Right hindlimb (tissue), 1 donor: ENCODE measurements at places on chromosomes 11 and 22.

DNA sequence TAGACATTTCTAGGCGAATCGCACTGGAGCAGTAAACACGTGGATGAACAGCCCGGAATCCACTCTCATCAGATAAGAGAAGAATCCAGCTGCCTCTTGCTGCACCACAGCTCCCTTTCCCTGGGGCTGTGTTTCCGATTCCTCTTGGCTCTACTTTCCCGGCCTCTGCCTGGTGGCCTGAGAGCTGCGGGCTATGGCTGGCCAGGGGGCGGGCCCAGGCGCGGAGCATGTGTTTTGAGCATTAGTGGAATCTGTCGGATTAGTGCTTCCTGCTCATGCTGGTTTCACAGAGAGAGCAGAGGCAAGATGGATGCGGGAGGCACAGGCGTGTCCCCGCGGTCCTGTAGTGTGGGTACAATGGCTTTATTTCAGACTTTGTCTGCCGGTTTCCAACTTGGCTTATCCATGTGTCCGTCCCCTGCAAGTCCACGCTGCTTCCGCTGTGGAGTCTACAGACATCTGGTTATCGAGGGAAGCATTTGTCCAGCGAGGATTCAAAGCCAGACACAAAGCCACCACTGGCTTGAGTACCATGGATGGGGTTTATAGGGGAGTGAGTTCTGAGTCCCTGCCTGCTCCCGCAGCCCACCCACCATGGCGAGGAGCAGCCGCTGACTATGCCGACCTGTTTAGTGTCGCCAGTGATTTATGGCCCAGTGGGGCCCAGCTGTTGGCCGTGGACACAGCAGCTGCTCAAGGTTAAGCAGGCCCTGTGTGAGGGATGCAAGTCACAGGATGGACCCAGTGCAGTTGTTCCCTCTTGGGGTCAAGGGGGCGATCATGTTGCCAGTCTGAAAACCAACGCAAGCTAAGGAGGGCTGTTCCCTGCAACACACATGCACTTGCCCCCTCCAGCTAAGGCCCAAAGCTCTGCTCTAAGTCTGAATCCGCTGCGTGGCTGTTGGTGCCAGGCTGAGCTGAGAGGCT lies 43.3 kb upstream of the EP300 start:
- peak; percentile 91 for DNase-seq

DNA sequence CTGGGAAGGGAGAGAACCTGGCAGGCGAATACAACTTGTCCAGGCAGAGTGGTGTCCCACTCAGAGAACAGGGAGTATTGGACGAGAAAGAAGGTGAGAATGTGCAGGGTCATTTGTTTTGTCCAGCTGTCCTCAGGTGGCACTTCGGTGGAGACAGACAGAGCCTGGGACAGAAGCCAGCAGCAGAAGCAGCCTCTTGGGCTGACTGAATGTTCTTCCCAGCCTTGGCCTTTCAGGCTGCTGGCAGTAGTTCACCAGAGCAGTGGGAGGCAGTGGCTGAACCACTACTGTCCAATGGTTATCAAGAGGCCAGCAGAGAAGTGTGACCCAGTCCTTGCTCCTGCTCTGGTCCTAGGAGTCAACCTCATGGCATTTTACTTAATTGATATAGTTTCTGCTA lies 331.1 kb upstream of the NARS2 start:
- DNase-seq, result no peak

- DNase-seq, result no peak
These were observed 53.6 kb downstream of the GRAMD4 start for GRCh38 chr22:46673662-46674236.

DNA sequence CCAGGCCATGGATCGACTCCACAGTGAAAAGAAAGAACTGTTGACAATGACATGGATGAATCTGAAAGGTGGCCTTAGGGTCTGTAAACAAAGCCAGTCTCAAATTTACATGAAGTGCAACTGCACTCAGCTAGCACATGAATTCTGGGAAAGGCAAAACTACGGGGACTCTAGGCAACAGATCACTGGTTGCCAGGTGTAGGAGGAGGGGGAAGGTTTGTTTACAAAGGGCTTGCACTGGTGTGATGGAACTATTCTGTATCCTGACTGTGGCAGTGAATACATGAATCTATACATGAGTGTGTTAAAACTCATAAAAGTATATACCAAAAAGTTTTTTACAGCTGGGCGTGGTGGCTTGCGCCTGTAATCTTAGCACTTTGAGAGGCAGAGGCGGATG lies 27.3 kb downstream of the ALX4 start:
- no peak for DNase-seq
